OCI-LY7 (cell line): ENCODE measurements at places on chromosomes 2 and 18.
A peak's percentile ranks its signal among the peaks of the same experiment; 100 is the strongest.

- no peak for DNase-seq
These were observed 117.6 kb downstream of the SMAD7 start for GRCh38 chr18:48832938-48833700.

GRCh38 chr18:47871288-47871687 is 59.2 kb downstream of the SMAD2 start:
- no peak for DNase-seq

GRCh38 chr2:204691911-204692510 is 146.7 kb downstream of the PARD3B start:
- DNase-seq = peak; percentile 51

DNA sequence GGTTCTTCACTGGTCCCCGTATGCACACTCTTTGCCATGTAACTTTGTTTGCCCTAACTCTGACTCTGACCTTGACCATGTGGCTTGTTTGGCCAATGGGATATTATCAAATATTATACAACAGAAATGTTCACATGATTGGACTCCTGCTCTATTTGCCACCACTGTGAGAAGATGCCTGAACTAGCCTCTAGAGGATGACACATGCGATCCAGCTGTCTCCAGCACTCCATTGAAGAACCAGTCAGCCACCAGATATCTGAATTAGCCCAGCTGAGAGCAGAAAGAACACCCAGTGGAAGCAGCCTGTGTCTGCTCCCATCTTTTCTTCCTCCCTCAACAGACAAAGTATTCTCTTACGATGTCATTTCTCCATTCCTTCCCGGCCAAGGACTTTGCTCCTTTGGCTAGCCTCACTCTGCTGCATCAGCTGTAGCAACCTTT is 412.1 kb downstream of the IRS1 start:
- DNase-seq = no peak

- peak; percentile 50 for DNase-seq
These were observed 39.0 kb upstream of the STRN start for GRCh38 chr2:37005118-37005868.

- no peak for DNase-seq
These were observed 20.5 kb downstream of the UBE2F start for GRCh38 chr2:237987268-237987667.

- DNase-seq = no peak
These were observed 30.2 kb downstream of the PRKCE start for GRCh38 chr2:45681675-45682074.

- no peak for DNase-seq
These were observed 67.0 kb downstream of the CDH2 start for GRCh38 chr18:28109781-28110560.

- no peak for DNase-seq
These were observed 37.3 kb downstream of the USP34 start for GRCh38 chr2:61433606-61434005.

DNA sequence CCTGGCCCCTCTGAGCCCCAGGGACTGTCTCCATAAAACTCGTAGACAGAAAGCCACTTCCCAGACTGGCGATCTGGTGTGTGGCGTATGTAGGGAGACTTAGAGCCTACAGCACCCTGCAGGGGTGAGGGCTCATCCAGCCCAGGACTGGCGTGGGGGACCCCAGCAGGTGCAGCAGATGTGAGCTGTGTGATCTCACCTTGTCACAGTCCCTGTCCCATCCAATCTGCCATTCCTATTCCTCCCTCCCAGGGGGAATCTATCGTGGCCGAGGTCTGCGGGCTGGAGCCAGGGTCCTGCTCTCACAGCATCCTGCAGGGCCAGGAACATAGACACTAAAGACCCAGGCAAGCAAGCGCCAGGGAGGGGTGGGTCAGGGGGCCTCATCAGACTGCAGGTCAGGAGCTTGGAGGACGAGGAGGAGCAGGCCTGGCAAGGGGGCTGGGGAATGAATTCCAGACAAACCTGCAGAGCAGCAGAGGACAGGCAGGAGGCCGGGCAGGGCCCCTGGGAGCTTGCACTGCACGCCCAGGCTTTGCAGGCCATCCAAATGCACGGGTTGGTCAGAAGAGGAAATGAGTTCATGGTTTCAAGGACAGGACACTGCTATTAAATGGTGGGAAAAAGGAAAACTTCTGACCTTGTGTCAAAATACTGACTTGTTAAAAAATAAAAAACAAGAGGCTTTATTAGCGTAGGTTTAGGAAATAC is 32.5 kb downstream of the HS6ST1 start:
- DNase-seq = no peak
